ENCODE measurements at places on chromosomes 3 and 15.

GRCh38 chr15:60120100-60120499 is 116.0 kb downstream of the FOXB1 start:
- peak; percentile 56 for DNase-seq

GRCh38 chr3:112101916-112102315 is 15.7 kb downstream of the C3orf52 start:
- DNase-seq = no peak

DNA sequence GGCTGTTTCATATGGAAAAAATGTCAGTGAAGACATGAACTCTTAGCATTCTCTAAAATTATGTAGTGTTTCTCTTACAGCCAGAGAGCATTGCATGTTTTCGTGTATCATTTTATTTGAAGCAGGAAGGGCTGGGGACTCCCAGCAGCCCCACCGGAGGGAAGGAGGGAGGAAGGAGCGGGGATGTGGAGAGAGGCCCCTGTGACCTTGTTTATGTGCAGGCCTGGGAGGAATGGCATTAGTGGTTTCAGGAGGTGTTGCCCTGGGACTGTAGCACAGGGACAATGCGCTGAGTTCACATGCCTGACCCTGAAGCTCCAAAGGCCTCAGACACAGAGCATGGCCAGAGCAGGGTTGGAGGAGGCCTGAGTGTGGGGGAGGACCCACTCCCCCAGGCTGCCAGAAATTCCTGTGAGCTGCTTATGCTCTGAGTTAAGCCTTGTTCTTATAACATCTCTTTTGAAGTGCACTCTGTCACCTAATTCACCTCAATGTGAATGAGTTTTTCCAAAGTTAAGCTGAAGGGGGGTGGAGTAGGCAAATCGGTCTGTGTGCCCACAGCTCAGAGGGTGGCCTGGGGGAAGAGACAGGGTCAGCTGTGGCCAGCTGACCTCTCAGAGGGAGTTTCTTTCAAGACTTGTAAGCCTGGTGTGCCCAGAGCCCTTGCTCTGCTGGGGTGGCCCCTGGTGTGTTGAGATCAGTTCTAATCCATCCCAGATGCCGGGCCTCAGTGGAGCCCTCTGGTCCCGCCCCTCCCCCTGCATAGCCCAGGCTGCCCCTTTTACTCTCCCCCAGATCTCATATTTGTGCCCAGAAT is 3.9 kb upstream of the RNU6-1 start:
- DNase-seq = no peak

GRCh38 chr3:72062017-72062416 is 277.1 kb upstream of the PROK2 start:
- no peak for DNase-seq

- DNase-seq = no peak
Observed at GRCh38 chr3:149826636-149827035, 13.6 kb downstream of the RNF13 start.

GRCh38 chr15:68503213-68503612 is 71.2 kb upstream of the ITGA11 start:
- DNase-seq = no peak

- DNase-seq = peak; percentile 81
Observed at GRCh38 chr15:97745481-97746071, 214.9 kb upstream of the ARRDC4 start.

GRCh38 chr3:8493744-8494143 is 7.9 kb upstream of the LMCD1 start:
- no peak for DNase-seq

- DNase-seq = no peak
Observed at GRCh38 chr3:144437989-144438388, 466.4 kb downstream of the DIPK2A start.

DNA sequence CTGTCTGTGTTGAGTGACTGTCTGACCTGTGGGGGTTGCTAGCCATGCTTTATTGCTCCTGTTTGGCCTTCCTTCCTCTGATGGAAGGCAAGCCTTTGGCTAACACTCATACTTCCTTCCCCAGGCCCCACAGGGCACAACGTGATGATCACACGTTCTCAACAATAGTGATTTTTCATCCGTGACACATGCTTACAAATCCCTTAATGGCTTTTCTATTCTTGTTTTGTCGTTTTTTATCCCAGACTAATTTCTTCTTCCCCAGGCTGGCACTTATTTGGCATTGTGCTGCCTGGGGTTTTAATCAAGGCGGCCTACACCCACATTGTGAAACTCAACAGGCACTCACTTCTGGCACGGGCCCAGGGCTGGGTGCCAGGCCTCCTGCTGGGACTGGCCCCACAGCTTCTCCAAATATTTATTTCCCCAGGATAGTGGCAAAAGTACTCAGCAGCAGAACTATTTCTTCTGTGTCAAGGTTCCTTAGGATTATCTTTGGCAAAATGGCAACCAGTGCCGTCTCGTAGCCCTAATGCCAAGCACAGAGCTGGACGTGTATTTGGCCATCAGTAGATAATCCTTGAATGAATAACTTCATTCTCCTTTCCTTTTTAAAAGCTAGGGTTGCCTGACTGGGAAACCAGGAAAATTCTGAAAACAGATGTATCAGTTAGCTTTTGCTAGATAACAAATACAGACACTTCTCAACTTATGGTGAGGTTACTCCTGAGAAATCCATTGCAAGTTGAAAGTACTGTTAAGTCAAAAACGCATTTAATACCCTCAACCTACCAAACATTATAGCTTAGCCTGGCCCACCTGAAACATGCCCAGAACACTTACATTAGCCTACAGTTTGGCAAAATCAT is 30.6 kb downstream of the CMTM7 start:
- DNase-seq = no peak

DNA sequence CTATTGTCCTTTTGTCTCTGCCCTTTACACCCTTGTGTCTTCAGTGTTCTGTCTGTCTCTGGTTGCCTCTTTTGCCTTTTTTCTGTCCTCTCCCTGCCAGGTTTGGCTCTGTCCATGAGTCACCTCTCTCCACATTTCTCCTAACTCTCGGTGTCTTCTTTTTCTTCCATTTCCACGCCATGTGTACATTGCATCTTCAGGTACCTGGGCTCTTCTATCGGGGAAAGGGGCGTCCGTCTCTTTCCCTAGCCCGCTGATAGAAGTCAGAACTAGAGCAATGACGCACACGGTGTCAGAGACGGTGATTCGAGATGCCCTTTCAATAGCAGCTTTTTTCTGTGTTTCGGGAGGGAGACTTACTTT is 641 bp downstream of the OPA1 start:
- peak; percentile 83 for DNase-seq

GRCh38 chr3:94402126-94402525 is 339.3 kb downstream of the NSUN3 start:
- no peak for DNase-seq

DNA sequence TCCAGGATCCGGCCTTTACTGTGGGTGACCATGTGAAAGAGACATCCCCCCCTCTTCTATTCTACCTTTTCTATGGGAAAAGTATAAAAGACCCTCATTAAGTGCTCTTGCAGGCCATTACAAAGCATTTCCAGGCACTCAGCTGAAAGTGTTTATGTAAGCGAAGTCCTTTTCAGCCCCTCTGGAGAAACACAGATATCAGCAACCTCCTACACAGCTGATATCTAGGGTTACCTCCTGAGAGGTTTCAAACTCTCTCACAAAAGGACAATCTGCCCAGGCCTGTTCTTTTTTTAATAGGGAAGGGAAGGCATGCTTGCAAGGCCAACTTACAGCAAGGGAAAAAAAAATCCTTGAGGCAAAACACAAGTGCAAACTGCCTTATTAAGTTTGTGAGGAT is 12.6 kb downstream of the ETV5 start:
- DNase-seq = no peak

GRCh38 chr15:28118531-28118930 is 19.4 kb upstream of the OCA2 start:
- no peak for DNase-seq

- DNase-seq = no peak
Observed at GRCh38 chr15:75109021-75109735, 85.8 kb downstream of the PPCDC start.

DNA sequence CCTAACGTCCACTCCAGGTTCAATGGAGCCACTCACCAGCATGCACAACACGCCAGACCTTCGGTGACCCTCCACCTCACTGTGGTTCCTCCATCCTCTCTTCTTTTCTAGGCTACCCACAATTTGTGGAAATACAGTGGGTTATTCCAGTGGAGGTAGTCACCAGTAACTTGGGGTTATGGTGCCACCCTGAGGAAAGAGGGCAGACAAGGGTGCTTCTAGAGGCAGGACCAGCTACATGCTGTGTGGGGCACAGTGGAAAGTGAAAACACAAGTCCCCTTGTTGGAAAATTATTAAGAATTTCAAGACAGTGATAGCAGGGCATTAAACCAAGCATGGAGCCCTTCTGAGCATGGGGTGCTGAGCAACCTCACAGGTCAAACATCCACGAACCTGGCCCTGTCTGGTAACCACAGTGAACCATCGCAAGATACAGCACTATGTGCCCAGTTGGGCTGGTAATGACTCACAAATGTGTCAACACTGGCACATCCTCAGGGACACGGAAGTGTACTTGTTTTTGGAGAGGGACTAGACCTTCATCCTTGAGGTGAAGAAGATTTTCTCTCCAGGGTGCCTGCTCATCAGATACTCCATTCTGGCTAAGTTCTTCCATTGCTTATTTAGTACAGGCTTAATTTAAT is 166.7 kb downstream of the STT3B start:
- no peak for DNase-seq

- no peak for DNase-seq
Observed at GRCh38 chr15:75437721-75438120, 13.8 kb downstream of the SIN3A start.

- DNase-seq = peak; percentile 28
Observed at GRCh38 chr3:143070977-143071551, 48.5 kb upstream of the CHST2 start.

GRCh38 chr15:72474912-72475628 is 940 bp downstream of the ARIH1 start:
- DNase-seq = peak; percentile 94

GRCh38 chr15:70530906-70531305 is 232.5 kb downstream of the UACA start:
- DNase-seq = no peak

GRCh38 chr15:33243393-33243792 is 48.9 kb upstream of the FMN1 start:
- DNase-seq = no peak

DNA sequence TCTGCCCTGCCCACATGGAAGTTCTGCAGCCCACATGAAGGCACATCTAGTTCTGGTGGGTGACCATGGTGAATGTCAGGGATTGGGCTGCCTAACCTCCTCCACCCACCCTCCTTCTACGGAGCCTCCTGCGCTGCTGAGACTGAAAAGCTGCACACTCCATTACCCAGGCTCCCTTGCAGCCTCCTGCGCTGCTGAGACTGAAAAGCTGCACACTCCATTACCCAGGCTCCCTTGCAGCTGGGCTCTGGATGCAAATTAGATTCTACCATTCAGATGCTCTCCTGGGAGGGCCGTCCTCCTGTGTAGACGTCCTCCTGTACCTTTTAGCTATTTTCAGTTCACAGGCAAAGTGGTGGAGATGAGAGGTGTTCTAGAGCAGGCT is 32.1 kb downstream of the POMGNT2 start:
- DNase-seq = no peak

- DNase-seq = no peak
Observed at GRCh38 chr15:72382146-72382545, 6.3 kb upstream of the HEXA start.

DNA sequence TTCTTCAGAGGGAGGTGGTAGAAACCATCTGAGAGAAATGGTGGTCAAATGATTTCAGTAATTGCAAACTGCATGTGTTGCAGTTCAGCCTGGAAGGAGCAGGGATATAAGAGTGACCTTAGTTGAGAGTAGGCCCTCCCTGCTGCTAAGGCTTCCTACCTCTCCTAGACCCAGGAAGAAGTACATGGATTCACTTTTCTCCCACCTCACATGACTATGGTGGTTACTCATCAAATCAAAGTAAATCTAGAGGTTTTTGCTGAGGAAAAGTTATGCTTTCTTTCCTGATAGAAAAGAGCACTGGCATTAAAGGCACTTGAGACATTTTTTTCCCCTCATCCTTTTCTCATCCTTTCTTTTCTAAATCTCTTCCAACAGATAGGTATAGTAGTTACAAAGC is 43.2 kb upstream of the LEKR1 start:
- DNase-seq = no peak

GRCh38 chr15:65132878-65133547 is 595 bp downstream of the PDCD7 start:
- peak; percentile 80 for DNase-seq

DNA sequence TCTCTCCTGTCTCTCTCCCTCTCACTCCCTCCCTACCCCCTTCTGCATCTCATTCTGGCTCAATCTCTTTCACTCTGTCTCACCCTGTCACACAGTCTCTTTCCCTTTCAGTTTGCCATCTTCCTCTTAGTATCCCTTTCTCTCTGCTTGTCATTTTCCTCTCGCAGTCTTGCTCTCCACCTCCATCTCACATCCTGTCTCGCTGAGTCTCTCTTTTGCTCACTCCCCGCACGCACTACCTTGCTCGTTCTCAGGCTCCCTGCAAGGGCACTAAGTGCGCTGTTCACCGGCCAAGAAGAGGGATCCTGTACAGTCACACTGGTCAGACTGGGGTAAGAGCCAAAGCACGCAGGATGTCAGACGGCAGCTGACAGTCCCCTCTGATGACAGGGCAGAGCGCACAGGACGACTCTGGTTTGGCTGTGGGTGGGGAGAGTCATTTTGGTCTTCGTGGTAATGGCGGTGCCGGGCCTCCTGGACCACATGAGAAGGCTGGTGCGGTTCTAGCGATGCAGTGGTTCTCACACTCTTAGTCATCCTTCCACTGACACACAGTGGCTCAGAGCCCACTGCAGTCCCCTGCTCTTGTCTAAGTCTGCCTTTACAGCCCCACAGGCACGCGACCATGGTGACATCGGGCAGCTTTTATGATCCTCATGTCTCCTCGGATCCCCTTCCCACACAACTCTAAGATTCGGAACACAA is 356.8 kb downstream of the FOXP1 start:
- DNase-seq = peak; percentile 94

DNA sequence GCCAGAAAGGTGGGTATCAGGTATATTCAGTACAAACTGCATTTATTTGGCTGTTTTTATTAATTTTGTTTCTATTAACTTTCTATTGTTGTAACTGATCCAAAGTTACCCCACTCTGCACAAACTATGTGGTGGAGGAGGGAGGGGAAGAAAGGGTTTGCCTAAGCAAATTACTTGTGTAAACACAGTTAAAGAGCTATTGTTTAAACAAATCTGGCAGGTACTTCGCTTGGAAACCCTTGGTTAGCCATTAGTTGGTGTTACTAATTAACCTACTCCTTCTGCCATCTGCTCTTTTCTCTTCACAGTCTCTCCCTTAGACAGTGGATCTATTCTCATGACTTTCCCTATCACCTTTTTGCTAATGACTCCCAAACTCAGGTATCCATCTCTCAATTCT is 328.4 kb upstream of the NECTIN3 start:
- DNase-seq = no peak

DNA sequence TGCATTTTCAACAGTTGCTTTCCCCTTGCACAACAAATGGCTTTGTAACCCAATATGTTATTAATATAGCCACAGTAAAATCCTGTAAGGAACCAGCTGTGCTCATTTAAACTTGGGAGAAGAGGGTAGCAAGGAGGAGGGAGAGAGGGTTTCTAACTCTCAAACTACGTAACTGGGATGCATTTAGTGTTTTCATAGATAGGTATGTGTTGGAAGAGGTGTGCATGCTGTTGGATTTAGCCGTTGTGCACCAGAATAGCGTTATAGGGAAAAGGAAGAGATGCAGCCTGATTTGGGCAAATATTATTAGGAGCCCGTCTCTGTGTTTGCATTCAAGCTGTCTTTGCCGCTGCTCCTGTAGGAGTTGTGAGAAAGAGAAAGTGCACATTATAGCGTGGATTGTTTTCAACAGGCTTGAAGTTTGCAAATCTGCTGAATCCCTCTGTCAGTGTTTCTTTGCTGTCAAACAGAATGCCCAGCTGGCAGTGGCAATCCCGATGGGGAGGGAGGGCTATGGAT is 39.4 kb downstream of the ARPP21 start:
- no peak for DNase-seq

Data from activated CD4-positive, alpha-beta T cell treated with anti-CD3 and anti-CD28 coated beads, Interleukin-2, amount 10 ng/mL, durations not matched to agents 24 days and 14 days (primary cell).